ENCODE measurements at places on chromosomes 11 and 22.
A peak's percentile ranks its signal among the peaks of the same experiment; 100 is the strongest.

GRCh38 chr11:72833811-72834493 is 19.7 kb downstream of the ATG16L2 start:
- DNase-seq = no peak

DNA sequence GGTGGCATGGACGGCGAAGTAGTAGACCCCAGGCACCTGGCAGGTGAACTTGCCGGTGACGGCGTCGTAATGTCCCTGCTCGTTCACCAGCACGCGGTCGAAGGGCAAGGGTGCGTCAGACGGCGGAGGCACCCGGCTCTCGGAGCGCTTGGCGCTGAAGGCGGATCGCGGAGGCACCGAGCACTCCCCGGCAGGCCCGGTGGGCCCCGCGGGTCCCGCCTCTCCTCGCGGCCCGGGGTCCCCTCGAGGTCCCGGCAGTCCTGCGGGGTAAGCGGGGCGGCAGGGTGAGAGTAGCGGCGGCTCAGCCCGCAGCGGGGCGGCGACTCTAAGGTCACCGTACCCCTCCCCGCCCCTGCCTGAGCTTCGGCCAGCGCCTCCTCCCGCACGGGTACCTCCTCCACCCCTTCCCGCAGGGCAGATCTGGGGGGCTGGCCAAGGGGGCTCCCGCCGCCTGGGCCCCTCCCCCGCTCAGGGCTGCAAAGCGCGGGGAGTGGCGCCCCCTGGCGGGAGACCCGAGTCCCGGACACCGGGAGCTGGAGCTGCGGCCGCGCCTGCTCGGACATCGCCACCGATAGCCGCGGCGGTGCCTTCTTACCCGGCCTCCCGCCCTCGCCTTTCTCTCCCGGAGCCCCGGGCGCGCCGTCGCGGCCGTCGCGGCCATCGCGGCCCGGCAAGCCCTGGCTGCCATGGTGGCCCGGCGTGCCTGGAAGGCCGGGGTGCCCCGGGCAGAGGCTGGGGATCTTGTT is 921 bp downstream of the C1QTNF5 start:
- no peak for DNase-seq

GRCh38 chr11:111193924-111194490 is 51.5 kb upstream of the POU2AF2 start:
- DNase-seq = no peak

- no peak for DNase-seq
Measured at GRCh38 chr11:46808799-46809431, 37.2 kb downstream of the CKAP5 start.

DNA sequence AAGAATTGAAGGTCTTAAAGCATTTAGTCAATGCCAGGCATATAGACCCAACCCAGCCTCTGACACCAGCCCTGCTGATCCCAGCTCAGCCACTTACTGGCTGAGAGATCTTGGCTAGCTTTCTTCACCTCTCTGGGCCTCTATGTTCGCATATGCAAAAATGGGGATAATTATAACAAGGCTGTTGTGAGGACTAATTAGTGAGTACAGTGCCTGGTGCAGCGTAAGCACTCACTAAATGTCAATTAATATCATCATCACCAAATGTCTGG is 10.5 kb downstream of the CHST1 start:
- no peak for DNase-seq

- no peak for DNase-seq
Measured at GRCh38 chr11:83502041-83502440, 215.9 kb upstream of the CCDC90B start.

- DNase-seq = no peak
Measured at GRCh38 chr11:73536961-73537360, 61.0 kb downstream of the FAM168A start.

GRCh38 chr11:87213444-87213843 is 175.7 kb downstream of the TMEM135 start:
- DNase-seq = no peak

GRCh38 chr11:8167796-8168195 is 1.0 kb downstream of the RIC3 start:
- DNase-seq = no peak

DNA sequence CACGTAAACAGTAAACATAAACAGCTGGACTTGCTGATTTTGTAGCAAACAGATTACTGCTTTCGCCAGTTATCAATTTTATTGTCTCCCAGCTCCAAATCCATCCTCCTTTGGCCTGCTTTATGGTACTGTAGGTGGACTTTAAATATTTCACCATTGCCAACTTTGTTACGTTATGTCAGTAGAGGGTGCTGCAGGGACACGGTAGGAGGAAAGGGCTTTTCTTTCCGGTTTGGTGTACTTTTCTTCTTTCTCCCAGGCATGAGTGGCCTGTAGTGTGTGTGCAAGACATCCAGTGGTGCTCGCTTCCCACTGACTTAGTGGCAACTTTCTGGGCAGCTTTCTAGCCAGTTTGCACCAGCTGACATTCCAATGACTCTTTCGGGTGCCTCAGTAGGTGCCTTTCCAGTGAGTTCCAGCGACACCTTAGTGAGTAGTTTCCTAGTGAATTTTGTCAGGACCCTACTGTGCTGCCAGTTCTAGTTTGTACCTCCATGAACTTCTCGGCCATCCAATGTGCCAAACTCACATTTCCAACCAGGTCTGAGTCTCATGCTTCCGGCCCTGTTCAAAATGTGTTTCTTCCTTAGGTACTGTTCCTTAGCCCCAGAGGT is 267.6 kb upstream of the TENM4 start:
- no peak for DNase-seq

DNA sequence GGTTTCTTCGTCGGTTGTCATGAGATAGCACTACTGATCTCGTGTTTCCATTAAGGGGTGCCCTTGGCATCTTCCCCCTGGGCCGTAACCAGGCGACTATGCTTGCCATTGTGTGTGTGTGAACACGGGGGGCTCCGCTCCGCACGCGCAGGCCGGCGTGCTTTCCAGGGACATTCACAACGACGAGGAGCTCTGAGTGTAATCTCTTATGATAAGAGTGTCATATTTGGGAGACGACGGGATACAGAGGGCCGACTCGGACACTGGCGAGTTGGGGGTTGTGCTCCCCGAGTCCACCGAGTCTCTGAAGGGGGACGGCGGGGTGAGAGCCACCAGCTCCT is 170.9 kb upstream of the CTSC start:
- no peak for DNase-seq

DNA sequence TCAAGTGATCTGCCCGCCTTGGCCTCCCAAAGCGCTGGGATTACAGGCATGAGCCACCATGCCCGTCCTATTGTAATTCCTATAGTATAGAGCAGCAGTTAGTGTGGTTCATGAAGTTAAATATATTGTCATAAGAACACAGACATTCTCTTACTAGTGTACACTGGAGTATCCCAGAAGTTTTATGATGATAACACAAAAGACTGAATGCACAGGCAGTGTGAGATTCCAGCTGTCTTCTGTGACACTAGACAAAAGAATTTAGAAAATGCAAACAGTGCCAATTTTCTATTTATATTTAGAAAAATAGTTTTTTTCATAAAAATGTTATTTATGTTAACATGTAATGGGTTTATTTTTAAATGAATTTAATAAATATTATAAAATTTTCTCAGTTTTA is 39.4 kb upstream of the RBX1 start:
- DNase-seq = no peak

DNA sequence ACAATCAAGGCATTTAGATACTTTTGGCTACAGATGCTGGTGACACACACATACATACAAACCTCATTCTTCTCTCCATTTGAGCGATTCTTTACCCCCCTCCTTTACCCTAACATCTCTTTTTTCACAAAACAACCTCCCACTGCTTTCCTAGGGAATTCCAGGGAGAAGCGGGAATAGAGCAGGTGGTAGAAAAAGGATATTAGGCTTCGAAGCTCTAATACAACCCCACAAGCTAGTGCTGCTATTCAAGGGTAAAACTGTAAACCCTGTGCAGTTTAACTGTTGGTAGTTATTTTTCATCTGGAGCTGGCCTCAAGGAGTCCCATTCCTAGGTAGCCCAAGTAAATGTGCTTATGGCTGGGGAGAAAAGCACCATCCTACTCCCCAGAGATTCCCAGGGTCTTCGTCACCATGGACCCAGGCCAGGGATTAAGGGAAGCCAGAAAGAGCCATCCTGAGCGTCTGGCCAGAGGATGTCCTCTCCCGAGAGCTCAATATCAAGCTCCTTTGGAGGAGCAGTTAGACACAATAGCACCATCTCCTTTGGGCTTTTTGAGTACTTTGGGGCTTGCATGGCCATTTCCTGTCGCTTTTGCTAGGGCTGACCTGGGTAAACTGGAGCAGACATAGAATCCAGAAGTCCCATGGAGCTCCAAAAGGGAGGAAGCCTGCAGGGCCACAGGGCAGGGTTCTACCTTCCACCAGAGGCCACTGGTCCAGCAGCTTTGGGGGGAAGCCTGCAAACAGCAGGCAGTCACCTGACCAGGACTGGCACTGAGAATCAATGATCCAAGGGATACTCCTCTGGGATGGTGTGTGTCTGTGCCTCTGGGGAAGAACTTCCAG is 3.1 kb downstream of the MAML2 start:
- no peak for DNase-seq

GRCh38 chr22:39349506-39349966 is 255 bp upstream of the SYNGR1 start:
- DNase-seq = peak; percentile 58

- no peak for DNase-seq
Measured at GRCh38 chr11:124788521-124788920, 11.7 kb downstream of the MSANTD2 start.

GRCh38 chr11:21511835-21512440 is 680.9 kb upstream of the ANO5 start:
- DNase-seq = no peak

- DNase-seq = no peak
Measured at GRCh38 chr22:26406118-26406517, 22.9 kb upstream of the ASPHD2 start.

DNA sequence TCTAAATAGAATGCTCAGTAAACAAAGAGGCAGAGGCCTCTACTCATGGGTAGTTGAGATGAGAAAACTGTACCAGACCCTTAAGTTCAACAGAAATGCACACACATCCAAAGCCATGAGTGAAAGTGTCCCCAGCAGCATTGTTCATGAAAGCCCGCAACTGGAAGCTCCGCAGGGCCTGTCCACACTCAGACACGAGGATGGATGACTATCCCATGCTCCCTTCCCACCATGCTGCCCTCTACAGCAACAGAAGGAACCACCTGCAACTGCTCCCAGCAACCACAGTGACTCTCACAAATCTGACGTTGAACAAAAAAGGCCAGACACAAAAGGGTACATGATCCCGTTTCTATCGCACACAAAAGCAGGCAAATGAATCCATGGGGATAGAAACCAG is 76.9 kb upstream of the ANO1 start:
- DNase-seq = no peak

GRCh38 chr11:49221112-49221511 is 12.7 kb upstream of the FOLH1 start:
- no peak for DNase-seq

DNA sequence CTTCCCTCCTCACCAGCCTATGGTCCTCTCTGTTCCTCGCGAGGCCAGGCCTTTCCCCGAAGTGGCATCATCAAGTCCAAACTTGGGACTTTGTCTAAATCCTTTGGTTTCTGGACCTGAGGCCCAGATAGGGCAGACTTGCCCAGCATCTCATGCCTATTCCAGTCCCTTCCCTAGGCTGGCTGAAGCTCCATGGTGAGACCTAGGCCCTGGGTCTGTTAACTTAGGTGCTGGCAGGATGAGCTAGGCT is 11.5 kb downstream of the RELA start:
- no peak for DNase-seq

GRCh38 chr11:118142081-118142480 is 10.5 kb downstream of the SCN4B start:
- no peak for DNase-seq

- DNase-seq = no peak
Measured at GRCh38 chr11:109963101-109963500, 130.1 kb upstream of the ZC3H12C start.

DNA sequence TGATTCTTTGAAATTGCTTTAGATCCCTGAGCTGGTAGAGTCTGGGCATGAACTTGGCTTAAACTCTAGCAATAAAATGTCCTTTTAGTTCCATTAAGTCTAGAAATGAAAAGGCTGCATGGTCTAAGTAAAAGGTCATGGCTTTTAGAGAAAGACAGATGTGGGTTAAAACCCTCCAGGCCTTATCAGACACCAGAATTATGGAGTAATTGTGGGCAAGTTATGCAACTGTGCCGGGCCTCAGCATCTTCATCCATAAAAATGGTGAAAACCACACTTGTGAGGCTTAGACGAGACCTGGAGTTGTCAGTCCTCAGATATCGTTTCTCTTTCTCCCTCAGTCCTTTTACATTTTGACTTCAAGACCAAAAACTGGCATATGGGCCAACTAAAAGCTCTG is 597.9 kb upstream of the KIRREL3 start:
- DNase-seq = no peak

DNA sequence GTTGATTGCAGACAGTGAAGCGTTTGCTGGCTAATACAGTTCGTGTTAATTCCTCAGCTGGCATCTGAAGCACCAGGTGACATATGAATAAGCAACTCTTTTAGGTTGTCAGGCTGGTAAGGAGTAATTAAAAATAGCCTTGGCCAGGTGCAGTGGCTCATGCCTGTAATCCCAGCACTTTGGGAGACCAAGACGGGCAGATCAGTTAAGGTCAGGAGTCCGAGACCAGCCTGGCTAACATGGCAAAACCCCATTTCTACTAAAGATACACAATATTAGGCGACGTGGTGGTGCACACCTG is 74.9 kb downstream of the CECR2 start:
- no peak for DNase-seq

DNA sequence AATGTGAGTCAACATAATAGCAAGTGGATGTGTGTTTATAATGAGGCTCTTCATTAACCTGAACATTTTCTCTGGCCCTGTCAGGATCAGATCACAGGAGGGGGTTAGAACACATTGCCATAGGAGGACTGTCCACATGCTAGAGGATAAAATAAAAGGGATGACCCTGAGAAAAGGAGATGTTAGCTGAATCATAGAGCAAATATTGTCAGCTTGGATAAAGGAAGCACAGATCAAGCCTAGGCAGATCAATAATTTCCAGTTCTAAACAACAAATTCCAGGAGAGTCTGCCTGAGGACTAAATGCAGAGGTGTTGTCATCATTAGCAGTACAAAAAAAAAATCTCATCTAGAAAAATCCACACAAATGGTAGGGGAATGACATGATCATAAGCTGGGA is 337.9 kb downstream of the LRRC4C start:
- DNase-seq = no peak

- DNase-seq = no peak
Measured at GRCh38 chr11:17734418-17734911, at the start of gene KCNC1. Gene KCNC1 (plus strand): TSS chr11:17734781. CDS start chr11:17736003, 1,222 bp downstream.

Measured in stimulated activated naive CD4-positive, alpha-beta T cell (primary cell).